Stimulated activated CD4-positive, alpha-beta T cell treated with anti-CD3 and anti-CD28 coated beads, Interleukin-4, amount 100 ng/mL, for 48 hours (primary cell): ENCODE measurements at places on chromosomes 2 and 18.

GRCh38 chr18:10875811-10876210, 273.6 kb downstream of the PIEZO2 start:
- DNase-seq = no peak

DNA sequence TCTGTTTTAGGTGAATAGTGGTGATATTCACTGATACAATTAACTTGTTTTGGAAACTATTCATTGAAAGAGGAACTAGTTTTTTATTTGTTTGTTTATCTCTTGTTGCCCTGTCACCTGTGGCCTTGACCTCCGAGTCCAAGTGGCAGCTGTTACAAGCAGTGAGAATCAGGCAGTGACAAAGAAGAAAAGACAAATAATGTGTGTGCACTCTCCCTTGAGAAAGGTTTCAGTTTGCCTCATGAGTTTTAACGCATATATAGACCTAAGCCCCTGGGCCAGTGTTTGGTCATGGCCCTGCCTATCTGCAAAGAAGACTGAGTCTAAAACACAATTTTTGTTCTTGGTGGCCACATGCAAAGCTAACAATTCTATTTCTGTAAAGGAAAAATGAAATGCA, 15.3 kb downstream of the KYNU start:
- DNase-seq = no peak

GRCh38 chr2:69087211-69087911, 74.4 kb downstream of the ANTXR1 start:
- DNase-seq = no peak

DNA sequence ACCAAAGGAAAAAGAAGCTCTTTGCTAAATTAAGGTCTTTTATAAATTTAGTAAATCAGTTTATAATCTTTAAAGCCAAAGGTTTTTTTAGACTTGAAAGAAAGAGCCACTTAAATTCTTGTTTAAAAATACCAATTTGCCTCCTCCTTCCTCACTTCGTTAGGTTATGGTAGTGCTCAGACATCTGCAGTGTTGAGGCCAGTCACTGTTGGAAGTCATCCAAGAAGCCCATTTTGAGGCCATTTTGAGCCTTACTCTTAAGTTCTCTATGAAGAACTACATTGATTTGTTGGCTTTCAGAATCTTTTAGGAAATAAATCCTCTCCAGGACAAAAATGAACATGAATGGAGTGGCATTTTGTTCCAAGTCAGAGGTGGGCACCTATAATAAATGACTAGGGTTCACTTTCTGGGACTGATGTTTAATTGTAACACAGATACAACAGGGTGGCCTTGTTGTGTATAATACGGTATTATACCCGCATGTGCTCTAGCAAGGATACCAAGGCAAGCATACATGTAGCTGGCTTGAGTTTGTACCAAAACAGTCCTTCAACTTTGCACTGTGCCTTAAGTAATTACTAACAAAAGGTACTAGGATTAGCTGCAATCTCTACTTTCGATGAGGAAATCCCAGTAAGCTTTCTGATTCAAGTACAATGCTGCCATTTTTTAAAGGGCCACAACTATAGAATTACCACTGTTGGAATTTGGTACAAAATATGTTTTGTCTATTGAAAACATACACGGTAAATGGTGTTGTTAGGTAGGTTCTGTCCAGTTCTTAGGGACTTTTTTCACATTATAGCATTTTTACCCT, 22.8 kb downstream of the SLC66A3 start:
- DNase-seq = no peak

GRCh38 chr18:8367217-8367988, 241.8 kb upstream of the RAB12 start:
- no peak for DNase-seq

- no peak for DNase-seq
Measured at GRCh38 chr18:23209031-23209430, 73.7 kb downstream of the CABLES1 start.

DNA sequence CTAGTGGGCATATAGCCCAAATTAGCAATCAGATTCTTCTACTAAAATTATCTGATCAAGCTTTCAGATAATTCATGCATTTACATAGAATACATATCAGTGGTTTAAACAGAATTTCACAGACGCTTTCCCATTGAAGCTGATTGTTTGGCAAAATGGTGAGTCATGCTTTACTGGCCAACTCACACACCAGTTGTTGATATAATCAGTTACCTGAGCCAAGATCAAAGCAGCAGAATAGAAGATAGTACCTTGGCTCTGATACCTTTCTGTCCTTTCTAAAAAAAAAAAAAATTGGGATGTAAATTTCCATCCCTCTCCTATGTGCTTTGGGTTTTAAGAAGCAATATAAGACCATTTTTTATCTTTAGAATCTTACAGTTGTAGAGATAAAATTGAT, 178.0 kb downstream of the MCFD2 start:
- DNase-seq = no peak

GRCh38 chr18:74444104-74444503, 13.0 kb downstream of the DIPK1C start:
- DNase-seq = no peak

- DNase-seq = no peak
Measured at GRCh38 chr2:97931118-97931857, 64.5 kb downstream of the TMEM131 start.

DNA sequence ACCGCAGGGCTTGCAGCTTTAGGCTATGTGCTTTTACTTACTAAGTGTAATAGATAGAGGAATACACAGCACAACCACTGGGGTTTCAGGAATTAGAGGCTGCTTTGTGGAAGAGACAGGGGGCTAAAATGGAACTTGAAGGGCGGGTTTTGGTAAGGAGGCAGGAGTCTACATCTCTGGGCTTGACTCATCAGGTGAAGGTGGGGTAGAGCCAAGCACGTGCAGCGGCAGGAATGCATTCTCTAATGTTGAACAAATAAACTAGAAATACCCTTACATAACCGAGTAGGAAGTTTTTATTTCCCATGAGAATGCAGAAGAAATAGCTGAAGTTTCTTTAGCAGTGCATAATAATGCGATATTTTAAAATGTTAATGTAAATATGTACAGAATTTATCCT, 673.8 kb upstream of the SALL3 start:
- DNase-seq = no peak
